Activated CD4-positive, alpha-beta T cell treated with anti-CD3 and anti-CD28 coated beads for 48 hours (primary cell): ENCODE measurements at places on chromosomes 16 and 17.

DNA sequence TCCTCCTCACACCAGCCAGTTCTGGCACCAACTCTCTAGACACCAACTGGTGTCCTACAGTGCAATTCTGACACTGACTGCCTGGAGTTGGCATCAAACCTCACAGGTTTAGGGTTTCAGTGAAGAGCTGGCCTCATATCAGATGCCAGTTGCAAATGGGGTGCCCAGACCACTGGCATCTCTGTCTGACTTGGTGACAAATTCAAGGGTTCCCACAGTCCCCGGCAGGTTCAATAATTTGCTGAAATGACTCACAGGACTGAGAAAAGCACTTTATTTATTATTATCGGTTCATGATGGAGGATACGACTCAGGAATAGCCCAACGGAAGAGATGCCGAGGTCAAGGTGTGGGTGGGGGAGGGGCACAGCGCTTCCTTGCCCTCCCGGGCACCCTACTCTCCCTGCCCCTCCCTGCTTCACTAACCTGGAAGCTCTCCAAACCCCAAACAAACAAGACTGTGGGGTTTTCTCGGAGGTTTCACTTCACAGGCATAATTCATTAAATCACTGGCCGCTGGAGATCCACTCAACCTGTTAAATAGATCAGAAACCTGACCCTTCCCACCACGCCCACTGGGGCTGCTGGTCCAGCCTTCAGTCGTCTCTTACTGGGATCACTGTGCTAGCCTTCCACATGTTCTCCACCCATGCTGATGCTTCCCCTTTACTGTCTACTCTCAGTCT is 1.7 kb upstream of the NLRP1 start:
- DNase-seq, result peak; percentile 36

GRCh38 chr16:20747030-20747816 is 5.6 kb upstream of the THUMPD1 start:
- no peak for DNase-seq

DNA sequence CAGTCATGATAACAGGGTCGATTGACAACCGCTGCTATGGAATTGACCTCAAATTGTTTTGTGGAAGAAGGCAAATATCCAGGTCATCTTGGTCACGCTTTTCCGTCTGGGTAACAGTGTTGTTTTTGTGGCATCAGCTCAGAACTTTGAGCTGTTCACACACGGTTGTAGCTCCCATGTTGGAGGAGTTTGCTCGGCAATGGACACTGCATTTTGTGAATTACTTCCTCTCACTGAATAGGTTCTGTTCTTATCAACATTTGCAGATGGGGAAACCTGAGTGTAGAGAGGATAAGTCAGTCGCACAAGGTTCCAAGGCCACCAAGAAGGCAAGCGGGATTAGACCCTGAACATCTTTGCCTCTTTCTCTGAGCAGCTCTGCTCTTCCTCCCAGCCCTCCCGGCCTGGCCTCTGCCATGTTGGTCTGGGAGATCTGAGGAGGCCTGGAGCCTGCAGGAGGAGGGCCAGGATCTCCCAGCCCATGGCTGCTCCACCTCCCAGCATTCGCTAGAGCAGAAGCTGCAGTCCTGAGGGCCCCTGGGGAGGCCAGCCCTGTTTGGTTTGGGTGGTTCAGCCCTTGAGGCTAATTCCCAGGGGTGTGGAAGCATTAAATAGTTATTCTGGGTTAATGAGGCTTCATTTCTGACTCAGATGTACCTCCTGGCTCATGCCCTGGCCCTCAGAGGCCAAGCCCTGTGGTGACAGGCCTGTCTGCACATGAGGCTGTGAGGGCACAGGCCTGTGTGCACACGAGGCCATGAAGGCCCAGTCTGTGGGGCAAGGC is 154.1 kb upstream of the PLCG2 start:
- no peak for DNase-seq

DNA sequence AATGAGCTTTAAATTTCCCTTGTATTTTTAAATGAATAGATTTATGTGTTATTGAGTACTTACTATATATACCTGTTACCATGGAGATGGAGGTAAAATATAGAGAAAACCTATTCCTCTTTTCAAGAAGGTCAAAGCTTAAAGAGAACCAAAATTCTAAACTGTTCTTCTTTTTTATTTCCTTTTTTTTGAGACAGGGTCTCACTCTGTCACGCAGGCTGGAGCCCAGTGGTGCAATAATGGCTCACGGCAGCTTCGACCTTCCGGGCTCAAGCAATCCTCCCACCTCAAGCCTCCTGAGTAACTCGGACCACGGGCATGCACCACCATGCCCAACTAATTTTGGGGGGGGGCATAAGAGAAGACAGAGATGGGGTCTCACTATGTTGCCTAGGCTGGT is 25.0 kb upstream of the TMEM97 start:
- DNase-seq, result no peak

GRCh38 chr16:2734844-2735515 is 15.0 kb upstream of the PRSS27 start:
- no peak for DNase-seq

DNA sequence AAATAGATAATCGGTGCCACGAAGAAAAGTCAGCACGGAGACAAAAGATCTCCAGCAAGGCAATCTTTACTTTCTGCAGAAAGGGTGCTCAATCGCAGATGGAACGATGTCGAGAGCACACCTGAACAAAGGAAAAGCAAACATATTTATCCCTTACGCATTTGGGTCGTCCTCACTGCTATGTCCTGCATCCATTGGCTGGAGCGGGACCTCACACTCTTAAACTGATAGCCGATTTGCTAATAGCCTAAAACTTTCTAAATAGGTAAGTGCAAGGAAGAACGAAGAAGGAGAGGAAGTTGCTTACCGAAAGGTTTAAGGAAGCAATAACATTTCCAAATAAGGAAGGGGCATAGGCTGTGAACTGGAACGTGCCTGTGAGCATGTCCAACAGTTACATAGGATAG is 1.2 kb upstream of the AKAP10 start:
- DNase-seq, result no peak

- DNase-seq, result no peak
Measured at GRCh38 chr17:49741009-49741691, 22.8 kb downstream of the FAM117A start.

DNA sequence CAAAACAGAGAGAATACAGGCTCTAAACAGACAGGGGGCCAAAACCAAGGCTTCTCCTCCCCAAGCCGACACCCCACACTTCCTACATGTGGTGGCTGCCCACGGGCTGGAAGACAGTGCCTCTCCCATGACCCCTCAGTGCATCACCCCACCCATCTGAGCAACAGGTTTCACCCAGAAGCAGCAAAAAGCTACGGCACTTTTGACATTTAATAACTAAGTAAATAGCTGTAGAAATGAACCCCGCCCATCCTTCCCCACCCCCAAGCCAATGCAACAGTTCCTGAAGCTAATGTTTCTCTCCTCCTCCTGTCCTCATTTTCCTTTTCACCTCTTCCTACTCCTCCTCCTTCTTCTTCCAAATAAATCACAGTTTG is 9.9 kb upstream of the SOX9 start:
- DNase-seq, result no peak
